ENCODE measurements at places on chromosomes 2 and 18. TPM values are rescaled to one million over a fixed set of nuclear protein-coding genes. Genes with fewer than 3 reads are reported as not detected.

The GKN2 gene
- not detected for total RNA-seq

DNA sequence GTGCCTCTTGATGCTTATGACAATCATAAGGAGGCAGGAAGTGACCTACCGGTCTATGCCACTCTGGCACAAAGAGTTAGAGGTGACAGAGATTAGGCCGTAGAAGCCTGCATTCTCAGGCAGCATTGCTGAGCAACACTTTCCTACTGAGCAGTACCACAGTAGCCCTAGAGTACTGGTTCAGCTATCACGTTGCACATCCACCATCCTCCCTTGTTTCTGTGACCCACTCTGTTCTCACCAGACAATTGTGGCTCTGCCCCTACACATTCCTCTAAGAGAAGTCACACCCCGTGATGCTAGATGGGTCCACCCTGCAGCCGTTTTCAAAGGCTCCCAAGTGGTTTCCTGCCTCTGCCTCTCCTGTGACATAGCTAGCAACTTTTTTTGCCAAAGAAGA, 22.6 kb upstream of the SUCLG1 start:
- peak; percentile 86 for DNase-seq

- no peak for DNase-seq
Observed at GRCh38 chr18:55953326-55953725, 365.3 kb upstream of the TCF4 start.

DNA sequence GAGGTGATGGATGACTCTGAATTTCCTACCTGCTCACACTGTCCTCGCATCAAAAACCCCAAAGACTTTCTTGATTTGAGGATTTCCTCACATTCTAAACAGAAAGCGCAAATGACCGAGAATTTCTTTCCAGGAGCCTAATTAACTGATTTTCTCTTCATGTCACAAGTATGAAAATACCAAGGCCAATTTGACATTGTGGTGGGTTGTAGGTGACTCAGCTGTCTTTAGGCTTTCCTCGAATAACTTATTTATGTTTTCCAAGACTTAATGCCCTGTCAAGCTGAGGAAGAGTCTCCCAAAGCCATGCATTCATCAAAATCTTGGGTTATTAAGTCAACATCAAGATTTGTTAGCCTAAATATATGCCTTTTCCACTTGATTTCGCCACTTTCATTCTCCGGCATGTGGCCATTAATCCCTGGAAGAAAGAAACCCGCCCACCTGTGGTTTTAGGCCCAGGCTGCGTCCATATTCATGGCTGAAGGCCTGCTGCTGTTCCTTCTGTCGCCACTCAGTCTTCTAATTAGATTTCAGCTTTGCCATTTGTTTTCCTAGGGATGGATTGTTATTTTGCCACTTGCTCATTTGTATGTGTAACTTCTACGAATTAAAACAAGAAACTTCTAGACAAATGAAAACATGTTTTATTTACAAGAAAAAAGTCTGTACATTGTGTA, 84.9 kb downstream of the ST6GAL2 start:
- DNase-seq: no peak

- no peak for DNase-seq
Observed at GRCh38 chr2:155308367-155309009, 610.0 kb downstream of the KCNJ3 start.

DNA sequence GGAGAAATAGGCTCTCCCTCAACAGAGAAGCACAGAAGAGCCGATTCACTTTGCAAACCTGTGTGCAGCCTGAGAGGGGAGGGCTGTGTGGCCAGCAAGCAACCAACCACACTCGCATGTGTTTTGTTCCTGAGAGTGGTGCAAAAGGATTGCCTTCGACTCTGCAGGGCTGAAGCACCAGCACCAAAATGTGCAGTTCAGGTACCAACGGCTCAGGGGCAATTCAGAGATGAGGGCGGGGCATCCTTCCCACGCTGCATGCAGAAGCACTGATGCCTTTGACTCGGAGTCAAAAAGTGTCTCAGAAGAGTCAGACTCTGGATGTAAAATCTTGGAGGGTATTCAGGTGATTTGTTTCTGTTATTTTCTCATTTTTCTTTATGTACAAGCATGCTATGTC, 55.5 kb downstream of the DCDC2C start:
- no peak for DNase-seq

The CRACDL gene
- not detected for total RNA-seq

DNA sequence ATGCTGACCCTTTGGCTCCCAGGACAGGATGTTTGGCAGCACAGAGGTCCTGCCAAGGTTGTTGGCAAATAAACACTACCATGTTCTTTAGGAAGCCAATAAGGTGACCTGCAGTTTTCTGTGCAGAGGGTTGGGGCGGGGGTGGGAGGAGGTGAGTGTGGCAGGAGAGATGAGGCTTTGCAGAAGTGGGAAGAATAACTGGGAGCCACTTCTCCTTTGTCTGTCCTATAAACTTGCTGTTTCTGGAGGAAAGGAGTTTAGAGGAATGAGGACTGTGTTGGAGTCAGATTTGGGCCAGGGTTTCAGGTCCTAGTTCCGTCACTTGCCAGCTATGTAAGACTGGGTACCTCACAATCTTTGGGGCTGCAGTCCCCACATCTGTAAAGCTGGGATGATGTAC, 187.6 kb upstream of the SPRED2 start:
- DNase-seq: no peak

DNA sequence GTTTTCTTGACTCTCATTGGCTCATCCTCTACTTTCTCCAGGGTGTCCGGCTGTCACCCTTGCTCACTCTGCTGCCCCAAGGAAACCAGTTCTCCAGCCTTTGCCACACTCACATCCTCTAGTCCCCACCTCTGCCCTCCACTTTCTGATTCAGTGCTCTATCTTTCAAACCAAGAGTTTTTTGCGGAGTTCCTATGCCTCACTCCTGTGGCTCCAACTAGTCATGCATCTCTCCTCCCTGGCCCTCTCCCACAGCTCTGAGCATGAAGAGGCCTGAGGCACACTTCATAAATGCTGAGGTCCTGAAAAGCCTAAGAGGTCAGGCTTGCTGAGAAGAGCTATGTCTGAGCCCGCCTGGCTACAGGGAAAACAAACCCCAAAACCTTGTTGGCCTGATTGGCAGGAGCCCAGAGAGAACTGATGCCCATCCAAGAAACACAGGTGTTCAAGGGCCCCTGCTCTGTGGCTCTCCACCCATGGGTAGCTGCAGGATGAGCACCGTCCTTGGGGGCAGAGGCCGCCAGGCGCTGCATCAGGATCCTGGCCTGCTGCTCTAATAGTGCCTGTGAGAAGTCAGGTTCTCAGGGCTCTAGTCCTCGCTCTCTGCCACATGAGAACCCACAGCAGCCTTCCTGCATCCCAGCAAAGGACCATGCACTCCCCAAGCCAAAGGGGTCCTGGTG, 42.1 kb downstream of the HS1BP3 start:
- no peak for DNase-seq

- DNase-seq: no peak
Observed at GRCh38 chr2:8252997-8253694, 428.7 kb upstream of the ID2 start.

DNA sequence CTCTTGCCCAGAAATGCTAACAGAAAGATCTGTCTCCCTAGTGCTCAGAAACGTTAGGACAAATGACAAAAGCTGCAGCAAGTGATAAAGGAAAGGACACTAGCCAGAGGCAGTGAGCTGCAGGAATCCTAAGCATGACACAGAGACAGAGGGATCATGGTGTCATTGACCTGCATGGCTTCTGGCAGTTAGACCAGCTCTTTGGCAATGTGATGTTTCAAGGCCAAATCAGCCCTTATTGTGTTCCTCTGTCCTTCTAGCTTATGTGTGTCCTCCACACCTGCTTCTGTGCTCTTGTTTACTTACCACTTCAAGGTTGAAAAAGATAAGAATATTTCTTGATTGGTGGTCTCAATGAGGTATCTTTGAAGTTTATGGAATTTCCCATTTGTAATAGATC, 120.8 kb downstream of the RHBDD1 start:
- DNase-seq: no peak

The HRH4 gene
- total RNA-seq: under 0.01 TPM

- DNase-seq: peak; percentile 93
Observed at GRCh38 chr2:12168791-12169388, 422.5 kb downstream of the LPIN1 start.

GRCh38 chr2:236990552-236990951, 95.1 kb upstream of the COPS8 start:
- no peak for DNase-seq

- no peak for DNase-seq
Observed at GRCh38 chr2:205022841-205023240, 477.6 kb downstream of the PARD3B start.

GRCh38 chr2:189614585-189614984, 34.0 kb upstream of the SLC40A1 start:
- no peak for DNase-seq

The KLHL30 gene
- total RNA-seq: 1.2 TPM

The GAREM1 gene
- total RNA-seq: 1.5 TPM

Data from fibroblast of lung (primary cell).